ENCODE measurements at places on chromosomes 12 and 14.

DNA sequence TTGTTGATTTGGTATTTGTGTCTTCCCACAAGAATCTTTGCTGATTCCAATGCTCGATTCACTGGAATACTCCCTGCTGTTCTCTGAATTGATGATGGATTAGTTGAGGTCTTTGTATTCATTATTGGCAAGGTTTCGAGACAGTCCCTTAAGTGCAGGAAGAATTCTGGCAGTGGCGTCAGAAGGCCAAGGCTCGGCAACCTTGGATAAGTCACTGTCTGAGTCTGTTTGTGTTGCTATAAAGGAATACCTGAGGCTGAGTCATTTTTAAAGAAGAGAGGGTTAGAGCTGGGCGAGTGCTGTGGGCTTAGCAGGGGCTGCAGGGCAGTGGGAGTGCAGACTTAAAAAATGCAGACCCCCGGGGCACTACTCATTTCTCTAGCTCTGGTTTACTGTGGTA lies 56.9 kb downstream of the CHST11 start:
- DNase-seq: no peak

DNA sequence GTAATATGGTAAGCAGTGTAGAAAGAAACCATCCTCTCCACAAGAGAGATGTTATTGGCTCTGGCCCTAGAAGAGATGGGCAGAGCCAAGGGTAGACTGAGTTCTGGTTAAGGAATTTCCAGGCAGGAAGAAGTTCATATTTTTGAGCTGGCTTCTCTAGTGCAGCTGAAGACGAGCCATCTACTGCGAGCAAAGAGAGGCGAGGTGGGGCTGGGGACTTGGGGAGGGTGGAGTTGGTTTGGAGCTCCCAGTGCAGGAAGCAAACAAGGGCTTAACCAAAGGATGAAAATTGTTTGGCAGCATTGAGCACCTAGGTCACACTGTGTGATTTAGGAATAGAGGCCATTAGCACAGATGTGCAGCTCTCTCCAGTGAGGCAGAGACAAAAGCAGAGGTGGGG lies 239.6 kb downstream of the ZFP36L1 start:
- no peak for DNase-seq

DNA sequence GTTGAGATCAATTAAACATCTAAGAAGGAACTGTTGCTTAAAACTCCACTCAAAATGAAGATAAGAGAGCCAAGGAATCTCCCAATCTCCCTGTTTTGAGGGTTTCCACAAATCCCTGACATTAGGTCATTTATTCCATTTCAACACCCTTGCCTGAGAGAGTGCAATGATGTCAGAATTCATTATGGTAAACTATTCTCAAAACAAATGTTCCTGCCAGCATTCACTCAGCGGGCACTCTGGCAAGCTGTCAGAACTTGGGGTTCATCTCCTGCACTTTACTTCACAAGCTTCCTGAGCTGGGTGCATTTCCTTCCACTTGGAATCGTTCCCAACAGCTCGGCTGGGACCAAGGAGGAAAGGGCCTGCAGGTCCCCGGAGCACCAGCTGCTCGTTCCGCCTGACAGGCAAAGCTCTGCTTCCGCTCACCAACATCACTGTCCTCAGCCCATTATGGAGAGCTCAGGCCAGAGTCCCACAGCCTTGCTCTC lies 117.8 kb downstream of the TTC7B start:
- no peak for DNase-seq

- no peak for DNase-seq
Observed at GRCh38 chr12:11861155-11861863, 209.4 kb upstream of the BCL2L14 start.

- DNase-seq: peak; percentile 36
Observed at GRCh38 chr14:64465831-64466554, 694 bp downstream of the AKAP5 start.

- DNase-seq: no peak
Observed at GRCh38 chr12:71786829-71787228, 32.2 kb downstream of the RAB21 start.

All from WTC11 (cell line).